ENCODE measurements at places on chromosomes 2 and 18. TPM values are rescaled to one million over a fixed set of nuclear protein-coding genes. Genes with fewer than 3 reads are reported as not detected.

DNA sequence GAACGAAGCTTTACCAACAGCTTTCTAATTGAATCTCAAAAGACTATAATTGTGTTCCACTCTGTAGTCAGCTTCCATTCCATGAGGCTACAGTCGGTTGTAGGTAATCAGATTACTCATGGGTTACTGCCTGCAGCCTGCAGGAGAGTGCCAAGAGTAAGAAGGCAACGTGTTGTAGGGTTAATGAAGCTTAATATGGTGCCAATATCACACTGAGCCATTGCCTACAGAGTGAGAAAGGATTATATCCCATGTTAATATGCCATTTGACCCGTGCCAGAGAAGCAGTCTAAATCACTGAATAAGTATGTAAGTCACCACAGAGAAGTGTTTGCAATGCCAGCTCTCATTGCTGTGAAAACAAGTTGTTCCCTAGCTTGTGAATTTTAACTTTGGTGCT is 734.5 kb upstream of the ACVR2A start:
- DNase-seq: no peak

DNA sequence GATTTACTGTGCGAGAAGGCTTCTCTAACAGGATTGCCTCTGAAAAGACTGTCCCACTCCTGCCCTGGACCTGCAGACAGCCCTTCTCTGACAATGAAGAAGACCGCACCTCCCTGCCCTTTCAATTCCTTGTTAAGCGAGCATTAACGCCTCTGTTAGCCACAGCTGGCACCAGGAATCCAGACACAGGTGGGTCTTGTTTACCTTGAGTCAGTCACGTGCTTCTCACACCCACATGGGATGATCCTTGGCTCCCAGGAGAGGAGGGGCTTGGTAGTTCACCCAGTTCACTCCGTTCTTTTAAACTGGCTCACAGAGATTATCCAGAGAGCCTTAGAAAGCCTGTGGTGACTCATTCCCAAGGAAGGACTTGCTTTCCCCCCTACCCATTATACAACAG is 410.5 kb upstream of the MEIS1 start:
- DNase-seq: no peak

Gene HOXD8
- 12.3 TPM for total RNA-seq

Gene BMP10
- not detected for total RNA-seq

DNA sequence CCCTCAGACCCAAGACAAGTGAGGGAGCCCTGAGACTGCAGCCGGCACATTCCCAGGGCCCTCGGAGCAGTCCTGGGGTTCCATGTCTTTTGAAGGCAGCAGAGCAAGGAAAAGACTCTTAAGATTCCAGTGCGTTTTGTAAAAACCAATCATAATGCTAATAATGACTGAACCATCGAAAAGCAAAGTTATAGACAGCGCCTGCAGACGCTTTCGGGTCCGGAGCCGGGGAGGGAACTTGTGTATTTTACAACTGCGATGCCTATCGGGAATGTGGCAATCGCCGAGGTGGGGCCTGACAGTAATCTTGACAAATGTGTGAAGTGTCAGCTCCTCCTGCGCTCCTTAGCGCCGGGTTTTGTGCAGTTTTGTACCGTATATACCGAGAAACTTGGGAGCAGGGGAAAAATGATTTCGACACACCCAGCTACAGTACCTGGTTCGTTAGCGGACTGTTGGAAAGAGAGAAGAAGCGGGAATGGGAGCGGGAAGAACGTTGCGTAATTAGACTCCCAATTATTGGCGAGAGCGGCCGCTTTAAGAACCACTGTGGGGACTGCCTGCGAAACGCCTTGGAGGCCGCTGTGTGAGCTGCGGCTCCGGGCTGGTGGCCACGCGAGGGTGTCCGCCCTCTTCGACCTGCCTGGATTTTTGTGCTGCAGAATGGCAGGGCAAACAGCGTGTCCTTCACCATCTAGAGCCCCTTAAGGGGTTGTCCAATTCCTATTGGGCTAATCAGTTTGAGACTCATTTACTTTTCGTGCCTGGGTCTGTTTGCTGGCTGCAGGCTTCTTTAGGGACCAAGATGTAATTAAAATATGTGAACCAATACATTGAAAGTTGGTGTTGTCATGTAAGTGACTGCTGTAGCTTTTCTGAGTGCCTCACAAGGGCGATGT is 2.4 kb downstream of the EPAS1 start:
- DNase-seq: no peak

- DNase-seq: no peak
These were observed 24.6 kb upstream of the ACVR1 start for GRCh38 chr2:157900684-157901083.

GRCh38 chr2:205769879-205770278 is 87.6 kb downstream of the NRP2 start:
- DNase-seq: no peak

Gene FEV
- total RNA-seq: not detected

Measured in urinary bladder (tissue), 4 donors.